WTC11 (cell line): ENCODE measurements at places on chromosomes 12 and 14. TPM values are rescaled to one million over a fixed set of nuclear protein-coding genes. Genes with fewer than 3 reads are reported as not detected.

Gene SMCO3
- total RNA-seq = not detected in 3 replicates

Gene KRT3
- not detected in 3 replicates for total RNA-seq

DNA sequence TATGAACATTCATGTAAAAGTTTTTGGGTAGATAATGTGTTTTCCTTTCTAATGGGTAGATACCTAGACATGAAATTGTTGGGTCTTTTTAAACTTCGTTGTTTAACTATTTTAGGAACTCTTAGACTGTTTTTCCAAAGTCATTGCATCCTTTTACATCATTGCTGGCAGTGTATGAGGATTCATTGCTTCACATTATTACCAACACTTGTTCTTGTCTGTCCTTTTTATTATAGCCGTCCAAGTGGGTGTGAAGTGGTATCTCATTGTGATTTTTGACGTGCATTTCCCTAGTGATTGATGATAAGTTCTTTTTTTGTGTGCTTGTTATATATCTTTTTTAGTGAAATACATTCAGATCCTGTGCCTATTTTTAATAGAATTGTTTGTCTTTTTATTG lies 39.4 kb downstream of the USP15 start:
- no peak overlapping the region for H3K27ac ChIP-seq
- no peak for DNase-seq
- no peak overlapping the region for H3K4me3 ChIP-seq

DNA sequence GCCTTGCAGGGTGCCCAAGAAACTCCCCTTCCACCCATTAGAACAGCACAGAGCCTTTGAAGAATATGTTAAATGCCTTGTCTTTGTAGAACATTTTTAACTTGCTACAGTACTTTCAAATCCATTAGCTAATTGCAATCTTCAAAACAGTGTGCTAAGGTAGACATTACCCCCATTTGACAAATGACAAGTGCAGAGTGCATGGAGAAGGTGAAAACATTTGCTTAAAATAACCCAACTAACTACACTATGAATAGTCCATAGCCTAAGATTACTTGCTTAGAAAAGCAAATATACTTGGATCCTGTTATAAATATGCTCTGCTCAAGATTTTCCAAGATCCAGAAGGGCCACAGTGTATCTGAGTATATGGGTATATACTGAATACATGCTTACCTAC lies 87.0 kb upstream of the G2E3 start:
- H3K27ac ChIP-seq = no peak overlapping the region
- peaks cover 4% of the 10 kb centered on the region; the same call in 1 of the 2 replicates for H3K36me3 ChIP-seq
- no peak for DNase-seq
- H3K4me3 ChIP-seq = no peak overlapping the region
- H3K4me1 ChIP-seq = peaks cover 7% of the 10 kb centered on the region; the same call in 1 of the 2 replicates
- no peaks in the 10 kb centered on the region for H3K27me3 ChIP-seq

GRCh38 chr12:44157359-44157758 lies 321.5 kb downstream of the TMEM117 start:
- no peak for DNase-seq
- no peak overlapping the region for H3K27ac ChIP-seq
- no peaks in the 10 kb centered on the region for H3K36me3 ChIP-seq
- H3K4me3 ChIP-seq = no peak overlapping the region
- no peaks in the 10 kb centered on the region for H3K27me3 ChIP-seq
- H3K4me1 ChIP-seq = peaks cover 13% of the 10 kb centered on the region

DNA sequence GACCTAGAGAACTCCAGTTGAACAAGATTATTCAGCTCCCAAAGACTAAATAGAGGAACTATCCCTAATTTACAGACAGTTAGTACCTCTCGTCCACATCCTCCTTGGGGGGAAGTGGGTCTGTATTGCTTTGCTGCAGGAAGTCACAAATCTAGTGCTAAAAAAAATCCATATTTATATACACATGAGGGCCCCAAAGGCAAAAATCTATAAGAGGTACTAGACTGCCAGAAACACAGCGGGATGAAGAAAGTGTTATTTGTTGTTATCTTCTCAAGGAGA lies 190.1 kb downstream of the TTC8 start:
- DNase-seq = no peak
- no peak overlapping the region for H3K4me3 ChIP-seq
- H3K4me1 ChIP-seq = peaks cover 4% of the 10 kb centered on the region; the same call in 1 of the 2 replicates
- peaks cover 36% of the 10 kb centered on the region for H3K27me3 ChIP-seq

GRCh38 chr14:24911324-24912109 lies 138.4 kb downstream of the STXBP6 start:
- H3K36me3 ChIP-seq = no peaks in the 10 kb centered on the region
- H3K4me3 ChIP-seq = no peak overlapping the region
- DNase-seq = no peak
- peaks cover 6% of the 10 kb centered on the region for H3K4me1 ChIP-seq
- no peak overlapping the region for H3K27ac ChIP-seq
- H3K27me3 ChIP-seq = no peaks in the 10 kb centered on the region

DNA sequence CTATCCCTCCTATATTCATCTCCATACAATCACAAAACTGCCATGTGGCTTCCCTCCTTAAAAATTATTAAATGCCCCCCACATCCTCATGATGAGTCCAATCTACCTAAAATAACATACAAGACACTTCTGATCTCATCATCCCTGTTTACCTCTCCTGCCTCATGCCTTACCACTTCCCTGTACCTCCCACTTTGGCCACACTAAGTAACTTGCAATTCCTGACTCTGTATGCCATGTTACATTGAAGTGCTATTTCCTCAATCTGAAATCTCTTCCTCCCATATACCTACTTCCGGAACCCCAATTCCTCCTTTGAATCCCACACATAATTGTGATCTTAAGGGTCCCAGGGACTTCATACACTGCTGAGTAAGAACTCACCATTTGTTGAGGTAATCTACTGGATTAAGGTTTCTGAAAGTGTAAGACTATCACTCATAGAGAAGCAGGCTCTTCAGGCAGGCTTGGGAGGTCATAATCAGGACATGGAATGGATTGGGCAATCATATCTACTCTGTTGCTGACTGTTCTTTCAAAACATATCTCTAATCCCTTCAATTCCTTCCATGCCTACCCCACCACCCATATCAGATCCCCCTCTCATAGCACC lies 117.6 kb upstream of the PLEKHG7 start:
- H3K27me3 ChIP-seq = no peaks in the 10 kb centered on the region; the same call in none of the 2 replicates
- H3K4me1 ChIP-seq = peaks cover 12% of the 10 kb centered on the region
- H3K27ac ChIP-seq = no peak overlapping the region
- DNase-seq = no peak
- peaks cover 7% of the 10 kb centered on the region for H3K36me3 ChIP-seq
- no peak overlapping the region for H3K4me3 ChIP-seq

DNA sequence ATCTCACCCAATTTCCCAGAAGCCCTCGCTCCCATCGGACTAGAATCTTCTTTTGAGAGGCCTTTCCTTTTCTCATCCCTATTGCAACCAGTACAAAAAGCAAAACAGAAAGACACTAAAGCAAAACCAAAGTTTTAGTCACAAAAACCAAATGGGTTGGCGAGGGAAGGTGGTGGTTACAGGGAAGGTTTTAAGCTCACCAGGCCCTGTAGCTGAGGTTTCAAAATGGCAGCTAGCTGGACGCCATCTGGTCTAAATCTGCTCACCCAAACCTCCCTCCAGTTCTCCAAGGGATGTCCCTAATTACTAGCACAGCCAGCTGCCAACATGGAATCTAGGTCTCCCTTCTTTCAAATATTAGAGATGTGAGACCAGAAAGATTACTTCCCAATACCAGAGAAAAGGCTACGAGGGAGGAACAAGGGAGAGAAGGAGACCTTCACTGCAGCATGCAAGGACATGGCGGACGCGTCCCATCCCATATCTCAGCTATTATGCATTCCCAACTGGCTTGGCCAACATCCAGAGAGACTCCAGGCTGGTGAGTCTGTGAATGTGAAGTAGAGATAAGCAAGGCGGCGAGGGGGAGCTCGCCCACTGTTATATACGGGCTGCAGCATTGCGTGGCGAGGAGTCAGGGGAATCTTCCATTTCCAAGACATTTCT lies 70.8 kb downstream of the DPF3 start:
- peaks cover 12% of the 10 kb centered on the region for H3K36me3 ChIP-seq
- H3K27me3 ChIP-seq = no peaks in the 10 kb centered on the region; the same call in 1 of the 2 replicates
- no peak overlapping the region for H3K27ac ChIP-seq
- DNase-seq = no peak
- peaks cover 8% of the 10 kb centered on the region for H3K4me1 ChIP-seq
